ENCODE measurements at places on chromosomes 6 and 20. TPM values are rescaled to one million over a fixed set of nuclear protein-coding genes. Genes with fewer than 3 reads are reported as not detected.

The KHDC1L gene
- total RNA-seq = not detected

The MRPS18B gene
- 28.2 TPM for total RNA-seq

The SIM1 gene
- total RNA-seq = not detected

The SAPCD1 gene
- 1.3 TPM for total RNA-seq

The TRIM31 gene
- total RNA-seq = not detected

The COL10A1 gene
- not detected for total RNA-seq

The ASIP gene
- total RNA-seq = not detected

The CHRNA4 gene
- 21.0 TPM for total RNA-seq

The MOXD1 gene
- total RNA-seq = 26.9 TPM

The PLEKHG1 gene
- 9.4 TPM for total RNA-seq

The CTAGE9 gene
- total RNA-seq = not detected

The CD83 gene
- 19.7 TPM for total RNA-seq

The ASF1A gene
- total RNA-seq = 31.9 TPM

The FKBP1C gene
- total RNA-seq = 0.94 TPM

The TNNC2 gene
- total RNA-seq = not detected

The LY6G6C gene
- not detected for total RNA-seq

The BNIP5 gene
- not detected for total RNA-seq

The TMEM244 gene
- not detected for total RNA-seq

The OR12D2 gene
- total RNA-seq = not detected

The KCNS1 gene
- total RNA-seq = 1.6 TPM

The ZSCAN23 gene
- 36.3 TPM for total RNA-seq

The HSPA12B gene
- total RNA-seq = 3.4 TPM

The TXLNB gene
- 0.31 TPM for total RNA-seq

The BEND6 gene
- 20.7 TPM for total RNA-seq

The MICB gene
- 0.31 TPM for total RNA-seq

The THBS2 gene
- 8.5 TPM for total RNA-seq

The SHLD1 gene
- total RNA-seq = 5.3 TPM

The LST1 gene
- not detected for total RNA-seq

The FOXP4 gene
- total RNA-seq = 3.4 TPM

The PKIB gene
- 0.94 TPM for total RNA-seq

The SLC17A1 gene
- not detected for total RNA-seq

The FOXA2 gene
- total RNA-seq = not detected

The XRN2 gene
- total RNA-seq = 77.6 TPM

The SLC22A3 gene
- 1.3 TPM for total RNA-seq

The GPR63 gene
- total RNA-seq = 22.8 TPM

The FAM184A gene
- 44.8 TPM for total RNA-seq

The LYRM4 gene
- 20.7 TPM for total RNA-seq

The RHAG gene
- 0.31 TPM for total RNA-seq

The KIF25 gene
- total RNA-seq = not detected

The PNPLA1 gene
- total RNA-seq = not detected

The RAB44 gene
- not detected for total RNA-seq

The CGAS gene
- total RNA-seq = 1.6 TPM

The GLP1R gene
- not detected for total RNA-seq

The TAGAP gene
- 0.94 TPM for total RNA-seq

The TNFRSF6B gene
- total RNA-seq = 1.3 TPM

The PI3 gene
- total RNA-seq = not detected
